ENCODE measurements at places on chromosomes 1 and 21. TPM values are rescaled to one million over a fixed set of nuclear protein-coding genes. Genes with fewer than 3 reads are reported as not detected.

Gene FAM72B
- total RNA-seq = 1.8 TPM

GRCh38 chr1:119885903-119886783 is 10.2 kb downstream of the ADAM30 start:
- H3K4me1 ChIP-seq = no peaks in the 10 kb centered on the region
- H3K27ac ChIP-seq = no peak overlapping the region
- no peak overlapping the region for H3K4me3 ChIP-seq

GRCh38 chr1:157691285-157691920 is 9.2 kb downstream of the FCRL3 start:
- no peak overlapping the region for H3K27ac ChIP-seq
- H3K4me1 ChIP-seq = no peaks in the 10 kb centered on the region
- no peaks in the 10 kb centered on the region for H3K36me3 ChIP-seq
- no peak overlapping the region for H3K4me3 ChIP-seq
- no peaks in the 10 kb centered on the region for H3K27me3 ChIP-seq

DNA sequence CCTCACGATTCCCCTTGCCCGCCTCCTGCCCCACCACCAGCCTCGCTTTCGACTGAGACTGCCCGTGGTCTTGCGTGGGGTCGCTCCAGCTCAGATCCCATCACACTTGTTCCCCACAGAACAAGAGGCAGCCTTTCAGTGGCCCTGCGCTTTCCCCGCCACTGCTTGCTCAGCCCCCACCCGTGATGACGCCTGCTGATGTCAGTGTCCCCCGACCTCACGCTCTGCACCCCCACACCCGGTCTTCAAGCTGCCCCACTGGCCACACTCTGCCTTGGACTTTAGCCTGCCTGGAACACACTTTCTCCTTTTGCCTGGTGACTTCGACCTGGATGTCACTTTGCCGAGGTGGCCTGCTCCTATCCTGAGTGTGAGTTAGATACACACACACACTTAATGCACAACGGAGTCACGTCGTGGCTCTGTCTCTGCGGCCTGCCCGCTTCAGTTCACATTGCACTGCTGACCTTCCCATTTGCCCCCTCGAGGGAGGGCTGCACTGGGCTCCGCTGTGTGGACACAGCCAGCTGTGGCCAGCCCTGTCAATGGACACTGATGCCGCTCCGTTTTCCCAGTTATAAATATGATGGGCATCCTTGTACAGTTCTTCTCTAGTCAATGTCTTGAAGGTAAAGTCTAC is 13.0 kb downstream of the AGPAT3 start:
- H3K27me3 ChIP-seq = no peaks in the 10 kb centered on the region
- H3K4me3 ChIP-seq = no peak overlapping the region
- peaks cover 5% of the 10 kb centered on the region for H3K4me1 ChIP-seq
- no peaks in the 10 kb centered on the region for H3K36me3 ChIP-seq
- H3K27ac ChIP-seq = no peak overlapping the region

Gene DCST1
- not detected for total RNA-seq

- H3K27ac ChIP-seq = no peak overlapping the region
- H3K4me1 ChIP-seq = no peaks in the 10 kb centered on the region
- no peak for DNase-seq
Measured at GRCh38 chr1:30605441-30605920, 117.9 kb downstream of the MATN1 start.

Gene INPP5B
- 31.5 TPM for total RNA-seq

DNA sequence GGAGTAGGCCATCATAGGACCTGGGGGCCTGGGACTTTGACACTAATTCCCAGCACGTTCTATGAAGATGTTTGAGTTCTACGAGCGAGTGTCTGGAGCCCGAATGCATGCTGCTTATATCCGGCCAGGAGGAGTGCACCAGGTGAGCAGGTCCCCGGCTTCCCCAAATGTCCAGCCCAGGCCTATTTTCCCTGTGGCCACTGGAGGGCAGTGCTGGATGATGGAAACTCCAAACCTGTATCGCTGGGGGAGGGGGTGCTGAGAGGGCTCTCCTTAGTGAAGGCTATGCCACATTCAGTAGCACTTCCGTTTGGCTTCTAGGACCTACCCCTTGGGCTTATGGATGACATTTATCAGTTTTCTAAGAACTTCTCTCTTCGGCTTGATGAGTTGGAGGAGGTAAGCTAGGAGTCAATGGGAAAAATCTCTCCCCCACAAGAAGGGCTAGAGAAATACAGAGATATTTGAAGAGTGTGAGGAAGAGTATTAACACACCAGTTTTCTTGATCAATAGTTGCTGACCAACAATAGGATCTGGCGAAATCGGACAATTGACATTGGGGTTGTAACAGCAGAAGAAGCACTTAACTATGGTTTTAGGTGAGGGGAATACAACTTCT is 5.2 kb upstream of the FCER1G start:
- peak overlapping the region; percentile 14 for H3K27ac ChIP-seq
- peak; percentile 80 for DNase-seq
- peaks cover 8% of the 10 kb centered on the region for H3K4me1 ChIP-seq

GRCh38 chr1:83889707-83890106 is 109.2 kb downstream of the TTLL7 start:
- H3K4me3 ChIP-seq = no peak overlapping the region
- no peaks in the 10 kb centered on the region for H3K36me3 ChIP-seq
- H3K4me1 ChIP-seq = no peaks in the 10 kb centered on the region
- no peaks in the 10 kb centered on the region for H3K27me3 ChIP-seq
- no peak for DNase-seq

GRCh38 chr1:27600498-27601175 is 3.3 kb downstream of the AHDC1 start:
- peak overlapping the region; percentile 92 for H3K27ac ChIP-seq
- no peaks in the 10 kb centered on the region for H3K36me3 ChIP-seq
- no peak overlapping the region for H3K4me3 ChIP-seq
- no peak for DNase-seq
- peaks cover 41% of the 10 kb centered on the region for H3K4me1 ChIP-seq

DNA sequence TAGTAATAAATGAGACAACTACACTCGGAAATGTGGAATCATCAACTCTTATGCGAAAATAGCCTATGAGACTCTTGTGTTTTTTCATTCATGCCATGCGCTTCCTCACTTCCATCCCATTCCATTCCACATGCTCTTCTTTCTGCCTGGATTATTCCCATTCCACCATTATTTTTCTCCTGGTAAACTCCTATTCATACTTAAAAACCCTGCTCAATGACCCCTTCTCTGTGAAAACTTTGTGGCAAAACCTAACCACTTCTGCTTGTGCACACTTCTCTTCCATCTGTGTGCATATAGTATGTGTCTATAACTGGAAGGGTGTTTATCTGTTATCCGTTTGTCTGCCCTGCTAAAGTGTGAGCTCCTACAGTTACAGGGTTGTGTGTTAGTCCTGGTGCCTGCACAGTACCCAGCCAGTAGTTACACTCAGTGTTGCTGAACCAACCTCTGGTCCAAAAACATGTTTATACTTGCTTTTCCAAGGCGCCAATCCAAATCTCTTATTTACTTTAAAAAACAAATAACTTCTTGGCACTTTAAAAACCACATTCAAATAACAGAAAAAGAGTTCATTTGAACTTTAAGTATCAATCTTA is 10.7 kb downstream of the EPHX1 start:
- no peak for DNase-seq
- H3K4me1 ChIP-seq = peaks cover 72% of the 10 kb centered on the region
- H3K36me3 ChIP-seq = no peaks in the 10 kb centered on the region
- H3K27me3 ChIP-seq = no peaks in the 10 kb centered on the region
- H3K27ac ChIP-seq = peak overlapping the region; percentile 89

- H3K4me3 ChIP-seq = no peak overlapping the region
- H3K27me3 ChIP-seq = no peaks in the 10 kb centered on the region
- H3K27ac ChIP-seq = no peak overlapping the region
Measured at GRCh38 chr1:169563650-169564049, 22.6 kb downstream of the F5 start.

Gene LHX4
- total RNA-seq = not detected

Gene GLIS1
- 0.31 TPM for total RNA-seq

Gene IFI44
- total RNA-seq = 7.3 TPM

- H3K4me1 ChIP-seq = no peaks in the 10 kb centered on the region
- no peaks in the 10 kb centered on the region for H3K36me3 ChIP-seq
- H3K27ac ChIP-seq = no peak overlapping the region
- H3K4me3 ChIP-seq = no peak overlapping the region
- H3K27me3 ChIP-seq = no peaks in the 10 kb centered on the region
- no peak for DNase-seq
Measured at GRCh38 chr1:202357506-202357905, 9.0 kb downstream of the PPP1R12B start.
